Right kidney (tissue), 9 donors: ENCODE measurements at places on chromosomes 6 and 20.

GRCh38 chr6:105606831-105607463 lies 204.1 kb upstream of the PREP start:
- DNase-seq = no peak

GRCh38 chr6:116463301-116463700 lies 2.1 kb downstream of the CALHM6 start:
- DNase-seq = no peak

DNA sequence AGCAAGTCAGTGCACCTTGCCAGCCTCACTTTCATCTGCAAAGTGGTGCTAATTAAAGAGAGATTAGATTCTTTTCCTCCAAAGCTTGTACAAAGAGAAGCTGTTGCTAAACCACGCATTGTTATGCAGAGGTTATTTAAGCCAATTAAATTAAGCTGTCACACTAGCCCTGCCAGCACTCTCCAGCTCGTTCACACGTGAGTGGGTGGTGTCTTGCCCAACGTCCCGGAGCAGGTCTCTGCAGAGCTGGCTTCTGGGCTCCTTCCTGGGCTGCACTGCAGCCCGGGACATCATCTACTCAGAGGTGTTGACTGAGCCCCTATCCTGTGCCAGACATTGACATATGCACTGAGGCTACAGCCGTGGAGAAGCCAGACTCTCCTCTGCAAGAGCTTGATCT lies 401.6 kb upstream of the SULF2 start:
- no peak for DNase-seq

DNA sequence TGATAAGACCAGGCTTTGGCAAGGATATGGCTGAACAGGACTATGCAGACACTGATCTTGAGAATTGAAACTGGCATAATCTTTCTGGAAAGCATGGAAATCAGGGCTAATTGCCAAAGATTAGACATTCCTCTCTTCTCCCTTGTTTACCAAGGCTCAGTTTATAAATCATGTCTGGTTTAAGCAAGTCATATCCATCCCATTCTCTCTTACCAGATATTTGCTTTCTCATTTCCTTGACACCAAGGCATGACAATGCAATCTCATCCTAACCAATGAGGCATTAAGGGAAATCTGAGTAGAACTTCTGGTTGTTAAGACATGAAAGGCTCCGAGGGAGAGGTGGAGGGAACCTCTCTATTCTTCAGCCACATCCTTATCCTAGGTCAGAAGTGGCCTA lies 110.3 kb upstream of the CEP85L start:
- no peak for DNase-seq

GRCh38 chr6:16762550-16763477 lies 1.6 kb upstream of the ATXN1 start:
- no peak for DNase-seq

GRCh38 chr6:34476447-34476846 lies 10.6 kb downstream of the PACSIN1 start:
- DNase-seq = no peak

DNA sequence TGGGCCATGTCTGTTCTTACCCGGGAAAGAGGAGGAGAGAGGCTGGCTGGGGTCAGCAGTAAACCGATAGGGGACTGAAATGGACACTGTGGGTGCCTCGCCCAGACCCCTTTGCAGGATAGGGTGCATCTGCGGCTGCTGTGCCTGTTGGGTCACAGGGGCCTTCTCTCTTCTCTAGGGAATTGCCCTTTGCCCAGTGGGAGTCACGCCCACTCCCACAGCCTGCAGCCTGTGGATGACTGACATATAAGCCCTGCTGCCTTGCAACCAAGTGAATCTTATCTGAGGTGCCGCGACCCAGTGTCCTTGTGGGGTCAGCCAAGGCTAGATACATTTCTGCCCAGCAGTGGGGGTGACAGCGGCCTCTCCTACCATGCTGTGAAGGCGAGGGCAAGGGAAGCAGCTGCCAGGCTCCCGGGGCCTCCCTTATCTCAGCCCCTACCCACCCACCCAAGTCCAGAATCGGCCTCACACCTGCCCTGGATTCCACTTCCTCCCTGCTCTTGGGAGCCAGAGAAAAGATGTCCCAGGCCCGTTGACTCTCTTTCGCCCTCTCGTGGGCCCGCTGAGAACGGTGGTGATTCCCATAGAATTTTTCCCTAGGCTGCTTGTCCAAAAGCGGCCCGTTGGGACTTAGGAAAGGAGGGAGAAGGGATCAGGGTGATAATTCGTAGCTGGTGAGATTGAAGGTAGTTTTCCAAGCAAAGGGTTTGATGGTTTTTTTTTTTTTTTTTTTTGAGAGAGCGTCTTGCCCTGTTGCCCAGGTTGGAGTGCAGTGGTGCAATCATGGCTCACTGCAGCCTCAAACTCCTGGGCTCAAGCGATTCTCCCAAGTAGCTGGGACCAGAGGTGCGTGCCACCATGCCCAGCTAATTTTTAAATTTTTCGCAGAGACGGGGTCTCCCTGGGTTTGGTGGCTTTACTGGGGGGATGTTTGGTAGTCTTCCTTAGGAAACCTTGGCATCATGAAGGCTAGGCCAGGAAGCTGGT lies 76.4 kb upstream of the RNF24 start:
- no peak for DNase-seq

DNA sequence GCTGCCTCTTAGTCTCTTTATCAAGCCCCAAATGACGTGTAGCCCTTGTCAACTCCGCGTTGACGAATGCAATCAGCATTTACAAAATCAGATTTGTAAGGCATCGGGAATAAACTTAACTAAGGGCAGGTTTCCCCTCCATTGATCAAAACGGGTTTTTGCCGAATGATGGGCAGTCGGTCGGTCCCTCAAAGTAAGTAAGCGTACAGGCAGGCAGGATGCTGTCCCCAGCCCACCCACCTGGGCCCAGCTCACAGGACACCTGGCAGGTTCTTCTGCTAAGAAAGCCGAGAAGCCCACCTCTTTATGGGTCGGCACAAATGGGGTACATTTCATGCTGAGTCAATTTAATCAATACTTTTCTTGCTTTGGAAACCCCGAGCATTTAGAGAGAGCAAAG lies 22.0 kb upstream of the MAFB start:
- no peak for DNase-seq

GRCh38 chr6:103036846-103037245 lies 1643.3 kb downstream of the GRIK2 start:
- DNase-seq = no peak

- no peak for DNase-seq
These were observed 34.8 kb upstream of the BAG2 start for GRCh38 chr6:57137350-57137749.

- DNase-seq = no peak
These were observed 208.9 kb upstream of the EXOC2 start for GRCh38 chr6:901696-902460.

GRCh38 chr6:31270788-31271640 lies 878 bp downstream of the HLA-C start:
- DNase-seq = peak; percentile 58

DNA sequence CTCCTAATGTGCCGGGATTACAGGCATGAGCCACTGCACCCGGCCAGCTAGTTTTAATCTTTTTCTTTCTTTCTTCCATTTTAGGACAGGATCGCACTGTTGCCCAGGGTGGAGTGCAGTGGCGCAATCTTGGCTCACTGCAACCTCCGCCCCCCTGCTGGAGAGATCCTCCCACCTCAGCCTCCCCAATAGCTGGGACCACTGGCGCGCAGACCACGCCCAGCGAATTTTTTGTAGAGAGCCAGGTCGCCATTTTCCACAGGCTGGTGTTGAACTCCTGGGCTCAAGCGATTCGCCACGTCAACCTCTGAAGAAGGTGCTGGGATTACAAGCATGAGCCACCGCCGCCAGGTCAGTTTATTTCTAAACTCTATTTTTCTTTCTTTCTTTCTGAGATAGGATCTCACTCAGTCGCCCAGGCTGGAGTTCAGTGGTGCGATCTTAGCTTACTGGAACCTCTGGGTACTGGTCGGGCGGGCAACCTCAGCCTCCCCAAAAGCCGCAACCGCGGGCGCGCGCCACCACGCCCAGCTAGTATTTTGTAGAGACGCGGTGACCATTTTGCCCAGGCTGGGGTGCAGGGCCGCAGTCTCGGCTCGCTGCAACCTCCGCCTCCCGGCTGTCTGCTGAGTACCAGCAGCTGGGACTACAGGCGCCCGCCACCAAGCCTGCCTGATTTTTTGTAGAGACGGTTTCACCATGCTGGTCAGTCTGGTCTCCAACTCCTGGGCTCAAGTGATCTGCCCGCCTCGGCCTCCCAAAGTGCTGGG lies 20.0 kb upstream of the LIN28B start:
- no peak for DNase-seq

DNA sequence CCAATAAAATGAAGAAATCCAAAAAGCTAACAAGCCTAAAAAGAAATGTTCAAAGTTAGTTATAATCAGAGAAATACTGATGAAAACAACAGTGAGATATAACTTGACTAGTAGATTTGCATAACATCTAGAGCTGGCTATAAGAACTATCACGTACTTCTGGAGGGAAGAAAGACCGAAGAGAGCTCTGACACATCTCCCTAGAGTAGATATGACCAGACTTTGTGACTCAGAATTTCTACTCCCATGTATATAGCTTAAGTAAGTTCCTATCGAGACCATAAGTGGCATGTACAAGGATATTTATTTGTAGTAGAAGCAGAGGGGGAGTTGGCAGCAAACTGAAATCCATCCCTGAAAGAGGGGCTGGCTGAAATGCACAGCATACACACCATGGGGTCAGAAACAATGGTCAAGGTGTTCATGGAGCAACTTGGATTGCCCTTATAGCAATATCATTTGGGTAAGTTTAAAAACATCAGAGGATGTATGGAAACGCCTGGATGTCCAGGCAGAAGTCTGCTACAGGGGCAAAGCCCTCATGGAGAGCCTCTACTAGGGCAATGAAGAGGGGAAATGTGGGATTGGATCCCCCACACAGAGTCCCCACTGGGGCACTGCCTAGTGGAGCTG lies 25.6 kb upstream of the IL17A start:
- DNase-seq = no peak

DNA sequence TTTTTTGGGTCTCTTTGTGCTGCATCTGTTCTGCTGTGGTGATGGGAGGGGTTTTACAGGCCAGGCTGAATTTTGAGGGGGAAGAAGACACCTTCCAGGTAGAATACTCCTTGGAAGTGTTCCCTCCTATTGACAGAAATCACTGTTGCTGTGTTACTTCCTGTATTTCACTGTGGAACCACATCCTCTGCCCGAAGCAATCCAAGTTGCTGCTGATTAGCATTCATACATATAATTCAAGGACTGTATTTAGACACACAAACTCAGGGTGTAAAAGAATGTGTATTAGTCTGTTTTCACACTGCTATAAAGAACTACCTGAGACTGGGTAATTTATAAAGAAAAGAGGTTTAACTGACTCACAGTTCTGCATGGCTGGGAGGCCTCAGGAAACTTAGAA lies 50.6 kb upstream of the TMEM244 start:
- DNase-seq = no peak

DNA sequence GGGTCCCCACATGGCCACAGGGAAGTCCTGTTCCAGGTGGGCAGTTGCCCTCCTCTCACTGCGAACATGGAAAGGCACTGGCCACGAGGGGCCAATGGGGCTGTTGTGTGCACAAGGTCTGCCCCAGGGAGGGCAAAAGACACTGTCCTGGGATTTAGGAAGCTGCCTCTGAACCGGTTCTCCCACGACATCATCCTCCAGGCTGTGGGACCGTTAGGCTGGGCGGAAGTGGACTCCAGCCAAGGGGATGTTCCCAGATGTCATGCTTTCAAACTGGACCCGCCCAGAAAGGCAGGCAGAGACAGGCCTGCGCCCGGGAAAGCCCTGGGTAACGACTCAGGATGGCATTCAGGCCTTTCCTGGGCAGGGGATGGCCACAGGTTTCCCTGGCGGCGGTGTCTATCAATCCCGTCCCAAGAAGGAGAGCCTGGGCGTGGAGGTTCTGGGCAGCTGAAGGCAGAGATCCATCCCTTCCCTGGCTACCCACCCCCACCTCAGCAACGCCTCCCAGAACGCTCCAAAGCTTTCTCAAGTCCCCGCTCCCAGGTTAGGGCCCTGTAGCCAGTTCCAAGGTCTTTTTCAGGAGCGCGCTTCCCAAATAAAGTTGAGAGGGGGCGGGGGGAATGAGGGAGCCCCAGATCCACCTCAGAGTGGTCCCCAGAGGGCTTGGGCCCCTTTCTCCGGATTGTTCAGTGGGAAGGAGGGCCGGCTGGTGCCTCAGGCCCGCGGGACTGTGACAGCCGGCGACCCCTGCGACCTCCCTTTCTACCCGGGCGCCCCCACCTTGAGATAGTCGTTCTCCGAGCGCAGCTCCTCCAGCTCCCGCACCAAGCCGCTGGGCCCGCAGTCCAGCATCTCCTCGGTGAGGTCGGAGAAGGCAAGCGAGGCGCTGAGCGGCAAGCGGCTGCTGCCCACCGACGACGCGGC lies 13.8 kb upstream of the TLDC2 start:
- DNase-seq = peak; percentile 65

GRCh38 chr6:149963462-149964307 lies at the start of gene ULBP1:
Gene ULBP1, plus strand, starts transcription at chr6:149963943. Its CDS starts 107 bp downstream, at chr6:149964050.
- peak; percentile 85 for DNase-seq

- no peak for DNase-seq
These were observed 81.3 kb downstream of the RNF144B start for GRCh38 chr6:18468503-18468843.

DNA sequence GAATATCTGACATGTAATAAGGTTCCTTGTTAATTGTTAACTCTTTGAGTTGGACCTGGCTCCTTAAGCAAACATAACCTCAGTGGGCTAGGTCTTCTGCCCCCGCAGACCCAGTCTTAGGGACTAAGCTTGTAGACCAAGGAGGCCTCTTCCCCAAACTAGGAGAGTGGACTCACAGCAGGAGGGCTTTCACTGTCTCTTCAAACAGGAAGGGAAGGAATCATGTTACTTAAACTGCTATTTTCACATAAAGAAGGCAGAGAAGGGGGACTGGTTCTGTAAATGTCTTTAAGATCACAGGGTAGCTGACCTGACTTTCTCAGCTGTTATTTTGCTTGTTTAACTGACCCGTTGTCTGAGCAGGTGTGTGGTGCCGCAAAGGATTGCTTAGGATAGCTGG lies 34.9 kb upstream of the PRDM1 start:
- DNase-seq = peak; percentile 5
